ENCODE measurements at places on chromosomes 7 and 10. TPM values are rescaled to one million over a fixed set of nuclear protein-coding genes. Genes with fewer than 3 reads are reported as not detected.
A peak's percentile ranks its signal among the peaks of the same experiment; 100 is the strongest.

- no peak for DNase-seq
- no peaks in the 10 kb centered on the region for H3K36me3 ChIP-seq
- H3K4me1 ChIP-seq, result no peaks in the 10 kb centered on the region
These were observed 224.8 kb downstream of the ZNF248 start for GRCh38 chr10:37632641-37633040.

DNA sequence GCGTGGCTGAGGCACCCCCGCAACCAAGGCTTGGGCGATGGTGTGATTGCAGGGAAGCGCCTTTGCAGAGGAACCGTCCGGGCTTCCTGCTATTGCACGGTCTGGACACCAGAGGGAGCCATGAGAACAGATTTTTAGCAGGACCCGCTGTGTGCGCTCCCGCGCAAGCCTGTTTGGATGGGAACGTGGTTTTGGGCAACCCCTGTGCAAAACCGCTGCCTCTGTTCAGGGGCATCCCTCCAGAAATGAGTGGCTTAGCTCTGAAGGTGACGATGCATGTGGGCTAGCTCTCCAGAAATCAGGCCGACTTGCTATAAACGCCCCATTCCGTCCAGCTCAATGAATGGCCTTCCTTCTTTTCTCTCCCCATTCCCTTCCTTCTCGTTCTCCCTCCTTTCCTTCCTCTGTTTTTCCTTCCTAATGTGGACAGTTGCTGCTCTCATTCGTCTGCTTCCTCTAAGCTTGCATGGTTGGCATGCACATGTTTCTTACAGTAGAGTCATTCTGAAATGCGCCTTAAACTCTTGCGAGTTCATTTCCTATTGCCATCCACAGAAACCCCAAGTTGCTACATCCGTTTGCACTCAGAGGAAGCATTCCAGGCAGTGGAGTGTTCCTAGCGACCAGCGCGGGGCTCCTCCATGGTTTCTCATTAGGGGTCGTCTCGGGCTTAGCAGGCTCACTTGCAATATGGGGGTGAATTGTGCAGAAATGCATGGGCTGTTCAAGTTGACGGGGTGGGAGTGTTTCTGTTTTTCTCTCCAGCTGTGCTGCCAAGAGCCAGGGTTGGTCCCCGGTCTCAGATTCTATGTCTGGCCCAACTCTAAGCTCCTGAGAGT is 302.5 kb upstream of the GALNT17 start:
- peaks cover 14% of the 10 kb centered on the region for H3K4me1 ChIP-seq
- no peak for DNase-seq
- H3K27me3 ChIP-seq, result peaks cover 18% of the 10 kb centered on the region
- peak overlapping the region; percentile 57 for H3K4me3 ChIP-seq

- no peaks in the 10 kb centered on the region for H3K36me3 ChIP-seq
- DNase-seq, result no peak
- H3K4me1 ChIP-seq, result no peaks in the 10 kb centered on the region
- no peak overlapping the region for H3K4me3 ChIP-seq
- no peak overlapping the region for H3K27ac ChIP-seq
These were observed 251.9 kb upstream of the PTER start for GRCh38 chr10:16184906-16185305.

DNA sequence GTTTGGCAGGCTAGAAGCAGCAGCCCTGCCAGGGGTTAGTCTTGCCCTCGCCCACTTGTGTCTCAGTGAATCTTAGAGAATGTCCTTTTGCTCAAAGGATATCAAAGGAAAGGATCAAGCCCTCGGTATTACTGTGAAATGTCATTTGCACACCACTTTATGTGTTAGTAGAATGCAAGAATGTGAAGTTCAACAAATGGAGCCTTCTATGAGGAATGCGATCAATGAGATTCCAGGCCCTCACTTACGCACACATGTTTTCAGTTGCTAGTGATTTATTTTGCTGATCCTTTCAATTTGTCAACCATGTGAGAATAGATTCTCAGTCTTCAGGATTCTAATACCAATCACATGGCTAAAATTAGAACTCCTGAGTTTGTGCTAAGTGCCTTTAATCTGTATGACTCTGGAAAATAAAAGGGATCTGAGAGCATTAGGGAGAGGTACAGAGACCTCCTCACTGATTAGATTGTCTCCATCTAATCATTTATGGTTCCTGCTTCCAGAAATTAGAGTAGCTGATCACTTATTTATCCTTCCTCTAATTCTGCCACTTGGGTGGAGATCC is 123.0 kb upstream of the SP4 start:
- H3K4me1 ChIP-seq, result no peaks in the 10 kb centered on the region
- no peak overlapping the region for H3K27ac ChIP-seq
- no peak for DNase-seq
- H3K36me3 ChIP-seq, result no peaks in the 10 kb centered on the region
- no peak overlapping the region for H3K4me3 ChIP-seq

- H3K4me3 ChIP-seq, result no peak overlapping the region
- no peak overlapping the region for H3K27ac ChIP-seq
- no peaks in the 10 kb centered on the region for H3K27me3 ChIP-seq
- no peak for DNase-seq
- H3K36me3 ChIP-seq, result no peaks in the 10 kb centered on the region
These were observed 12.2 kb downstream of the GSAP start for GRCh38 chr7:77403957-77404356.

GRCh38 chr10:119516381-119517234 is 25.9 kb downstream of the RGS10 start:
- no peak overlapping the region for H3K4me3 ChIP-seq
- H3K27ac ChIP-seq, result peak overlapping the region; percentile 27
- peaks cover 32% of the 10 kb centered on the region for H3K4me1 ChIP-seq
- no peak for DNase-seq
- peaks cover 6% of the 10 kb centered on the region for H3K36me3 ChIP-seq

- no peaks in the 10 kb centered on the region for H3K27me3 ChIP-seq
- H3K4me3 ChIP-seq, result no peak overlapping the region
- DNase-seq, result no peak
- peaks cover 2% of the 10 kb centered on the region for H3K4me1 ChIP-seq
- no peaks in the 10 kb centered on the region for H3K36me3 ChIP-seq
- H3K27ac ChIP-seq, result no peak overlapping the region
These were observed 32.2 kb upstream of the MCU start for GRCh38 chr10:72659694-72660093.

DNA sequence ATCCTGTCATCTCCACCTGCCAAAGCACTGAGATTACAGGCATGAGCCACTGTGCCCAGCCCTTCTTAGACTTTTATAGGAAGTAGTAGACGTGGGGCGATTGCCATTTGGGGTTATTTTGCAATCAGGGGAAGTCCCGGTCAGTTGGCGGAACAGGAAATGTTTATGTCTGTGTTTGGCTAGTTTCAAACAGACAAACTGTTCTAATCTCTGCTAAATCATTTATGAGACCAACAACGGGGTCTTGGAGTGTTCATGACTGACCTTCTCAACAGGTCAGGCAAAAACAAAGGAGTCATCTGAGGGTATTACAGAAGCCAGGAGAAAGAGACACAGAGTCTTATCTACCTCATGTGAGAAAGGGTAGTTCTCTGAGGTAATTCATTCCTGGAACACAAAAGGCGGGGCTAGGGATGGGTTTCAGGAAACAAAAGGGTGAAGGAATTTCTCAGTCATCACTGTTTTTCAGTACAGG is 6.6 kb upstream of the TPK1 start:
- H3K4me3 ChIP-seq, result no peak overlapping the region
- peaks cover 14% of the 10 kb centered on the region for H3K27me3 ChIP-seq
- DNase-seq, result no peak
- H3K27ac ChIP-seq, result no peak overlapping the region
- H3K36me3 ChIP-seq, result peaks cover 3% of the 10 kb centered on the region
- H3K4me1 ChIP-seq, result no peaks in the 10 kb centered on the region

DNA sequence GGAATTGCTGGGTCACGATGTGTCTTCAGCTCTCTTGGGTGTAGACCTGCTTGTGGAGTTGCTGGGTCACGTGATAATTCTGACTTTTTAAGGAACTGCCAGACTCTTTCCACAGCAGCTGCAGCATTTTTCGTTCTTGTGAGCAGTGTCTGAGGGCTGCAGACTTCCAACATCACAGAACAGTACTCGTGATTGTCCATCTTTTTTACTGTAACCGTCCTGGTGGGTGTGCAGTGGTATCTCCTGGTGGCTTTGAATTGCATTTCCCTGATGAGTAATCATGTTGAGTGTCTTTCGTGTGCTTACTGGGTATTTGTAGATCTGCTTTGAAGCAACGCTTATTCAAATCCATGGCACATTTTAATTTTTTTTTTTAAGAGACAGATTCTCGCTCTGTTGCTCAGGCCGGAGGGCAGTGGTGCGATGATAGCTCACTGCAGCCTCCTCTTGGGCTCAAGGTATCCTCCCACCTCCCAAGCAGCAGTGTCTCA is 22.7 kb downstream of the INPP5A start:
- peaks cover 10% of the 10 kb centered on the region for H3K4me1 ChIP-seq
- H3K36me3 ChIP-seq, result no peaks in the 10 kb centered on the region
- H3K4me3 ChIP-seq, result no peak overlapping the region

- DNase-seq, result no peak
- no peak overlapping the region for H3K4me3 ChIP-seq
- H3K4me1 ChIP-seq, result peaks cover 12% of the 10 kb centered on the region
- H3K27ac ChIP-seq, result peak overlapping the region; percentile 25
These were observed 42.7 kb downstream of the SPDYE5 start for GRCh38 chr7:75534727-75535307.

GRCh38 chr10:25683344-25683743 is 250.7 kb upstream of the MYO3A start:
- H3K4me3 ChIP-seq, result no peak overlapping the region
- no peak overlapping the region for H3K27ac ChIP-seq
- no peaks in the 10 kb centered on the region for H3K27me3 ChIP-seq
- H3K36me3 ChIP-seq, result no peaks in the 10 kb centered on the region

Gene CPVL
- 4.9 TPM for total RNA-seq

Gene ARID5B
- total RNA-seq, result 93.6 TPM

Gene KCNH2
- 0.19 TPM for total RNA-seq

Gene CALHM1
- total RNA-seq, result not detected

Measured in chondrocyte (in vitro differentiated cells).